Stimulated activated CD4-positive, alpha-beta T cell treated with anti-CD3 and anti-CD28 coated beads, Interleukin-1b, Interleukin-23, amount 100 ng/mL, for 24 hours (primary cell): ENCODE measurements at places on chromosomes 7 and 10.

GRCh38 chr7:28643188-28643569, 230.9 kb downstream of the CREB5 start:
- DNase-seq = no peak

DNA sequence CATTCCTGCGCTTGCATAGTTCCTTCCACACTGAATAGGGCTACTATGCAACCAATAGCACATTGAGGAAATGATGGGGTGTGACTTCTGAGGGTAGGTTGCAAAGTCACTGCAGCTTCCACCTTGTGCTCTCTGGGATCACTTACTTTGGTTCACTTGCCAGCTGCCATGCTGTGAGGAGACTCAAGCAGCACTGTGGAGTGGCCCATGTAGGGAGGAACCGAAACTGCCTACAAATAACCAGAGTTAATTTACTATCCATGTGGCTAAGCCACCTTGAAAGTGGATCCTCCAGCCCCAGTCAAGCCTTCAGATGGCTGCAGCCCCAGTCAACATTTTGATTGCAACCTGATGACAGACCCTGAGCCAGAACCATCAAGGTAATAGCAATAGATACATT, 64.3 kb downstream of the FAM204A start:
- no peak for DNase-seq

- DNase-seq = no peak
These were observed 68.1 kb downstream of the LHPP start for GRCh38 chr10:124529661-124530214.

- DNase-seq = no peak
These were observed 542.4 kb upstream of the DPP6 start for GRCh38 chr7:153509768-153510167.

DNA sequence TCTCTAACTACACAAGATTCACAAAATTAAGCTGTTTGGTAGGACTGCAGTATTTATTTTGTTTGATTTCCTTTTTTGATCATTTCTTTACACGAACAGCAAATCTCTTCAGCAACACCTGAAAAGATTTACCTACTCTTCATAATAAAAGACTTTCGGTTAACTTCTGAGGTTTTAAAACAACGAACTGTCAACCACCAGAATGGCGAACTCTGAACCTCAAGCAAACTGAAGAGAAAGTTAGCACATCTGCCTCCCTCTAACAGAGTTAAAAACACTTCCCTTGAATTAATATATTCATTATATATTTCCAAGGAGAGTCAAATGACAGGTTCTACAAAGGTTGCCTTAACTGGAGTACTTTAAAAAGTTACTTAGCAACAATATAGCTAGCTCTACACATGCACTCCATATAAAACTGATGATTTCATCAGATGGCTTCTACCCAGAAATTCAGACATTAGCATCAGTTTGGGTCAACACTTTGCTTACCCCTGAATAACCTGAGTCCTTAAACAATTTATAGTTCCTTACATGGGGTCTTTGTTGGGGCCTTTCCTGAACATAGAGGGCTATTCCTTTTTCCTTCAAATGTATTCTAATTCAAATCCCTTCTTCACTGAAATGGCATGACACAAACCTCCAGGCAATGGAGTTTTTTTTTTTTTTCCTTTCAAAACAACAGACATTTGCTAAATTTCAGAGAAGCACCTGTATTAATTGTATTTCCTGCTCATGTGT, 118.3 kb downstream of the SEM1 start:
- no peak for DNase-seq

- DNase-seq = no peak
These were observed 127.6 kb upstream of the CXCL12 start for GRCh38 chr10:44512431-44513022.
